Activated CD4-positive, alpha-beta memory T cell treated with anti-CD3 and anti-CD28 coated beads, Interleukin-2, amount 10 ng/mL, durations not matched to agents 7 days and 5 days (primary cell): ENCODE measurements at places on chromosomes 13 and 19. TPM values are rescaled to one million over a fixed set of nuclear protein-coding genes. Genes with fewer than 3 reads are reported as not detected.

GRCh38 chr19:39968789-39969188 is 2.2 kb upstream of the PSMC4 start:
- peaks cover 49% of the 10 kb centered on the region for H3K4me1 ChIP-seq
- no peak for DNase-seq
- H3K27ac ChIP-seq: peak overlapping the region; percentile 88
- H3K27me3 ChIP-seq: no peaks in the 10 kb centered on the region
- peaks cover 24% of the 10 kb centered on the region for H3K36me3 ChIP-seq

DNA sequence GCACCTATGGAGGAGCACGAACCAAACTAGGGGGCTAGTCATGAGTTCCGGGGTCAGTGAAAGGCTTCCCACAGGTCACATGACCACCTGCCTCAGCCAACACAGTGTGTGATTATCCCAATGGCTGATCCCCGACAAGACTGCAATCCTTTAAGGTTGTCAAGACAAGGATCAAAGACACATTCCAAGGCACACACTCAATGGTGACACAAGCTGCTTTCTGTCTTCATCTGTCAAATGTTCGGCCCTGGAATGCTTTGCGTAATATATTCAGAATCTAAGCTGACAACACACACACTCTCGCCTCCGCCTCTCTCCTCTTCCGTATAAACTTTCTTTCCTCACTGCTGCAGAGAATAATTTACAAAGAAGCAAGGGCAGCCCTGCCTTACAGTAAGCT is 11.7 kb downstream of the RANBP3 start:
- DNase-seq: no peak
- H3K27me3 ChIP-seq: no peaks in the 10 kb centered on the region
- H3K36me3 ChIP-seq: peaks cover 10% of the 10 kb centered on the region
- H3K4me1 ChIP-seq: peaks cover 70% of the 10 kb centered on the region
- no peak overlapping the region for H3K4me3 ChIP-seq

- H3K27me3 ChIP-seq: peaks cover 22% of the 10 kb centered on the region
- no peaks in the 10 kb centered on the region for H3K4me1 ChIP-seq
- DNase-seq: no peak
- H3K27ac ChIP-seq: no peak within 1 kb of the TSS
- no peak within 1 kb of the TSS for H3K4me3 ChIP-seq
- no peaks in the 10 kb centered on the region for H3K36me3 ChIP-seq
Observed at GRCh38 chr19:46296722-46297461, at the start of gene HIF3A. Gene HIF3A, plus strand, starts transcription at chr19:46297042. Its CDS starts 35 bp downstream, at chr19:46297077.

GRCh38 chr19:48962029-48962848 is 2.9 kb upstream of the FTL start:
- peak overlapping the region; percentile 61 for H3K4me3 ChIP-seq
- peaks cover 56% of the 10 kb centered on the region for H3K36me3 ChIP-seq
- peaks cover 85% of the 10 kb centered on the region for H3K4me1 ChIP-seq

DNA sequence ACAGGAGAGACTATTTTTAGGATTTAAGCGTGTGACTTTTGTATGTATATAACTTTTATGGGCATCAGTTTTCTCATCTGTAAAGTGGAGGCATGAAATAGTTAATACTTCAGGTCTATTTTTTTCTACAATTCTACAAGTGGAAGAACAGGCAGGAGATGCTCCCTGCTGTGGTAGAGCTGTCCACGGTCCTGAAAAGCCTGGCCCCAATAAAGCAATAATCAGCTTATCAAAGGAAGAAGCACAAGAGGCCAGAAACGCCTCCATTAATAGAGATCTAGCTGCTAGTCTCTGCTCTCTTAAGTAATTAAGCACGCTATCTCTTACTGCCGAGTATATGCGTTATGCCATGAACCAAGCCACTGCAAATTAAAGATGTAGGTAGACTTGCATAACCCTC is 28.0 kb upstream of the WASF3 start:
- DNase-seq: peak; percentile 34
- H3K4me3 ChIP-seq: no peak overlapping the region
- no peaks in the 10 kb centered on the region for H3K36me3 ChIP-seq
- H3K27ac ChIP-seq: no peak overlapping the region
- no peaks in the 10 kb centered on the region for H3K27me3 ChIP-seq

KLK2 gene
- total RNA-seq: not detected

RDH8 gene
- total RNA-seq: not detected

DNA sequence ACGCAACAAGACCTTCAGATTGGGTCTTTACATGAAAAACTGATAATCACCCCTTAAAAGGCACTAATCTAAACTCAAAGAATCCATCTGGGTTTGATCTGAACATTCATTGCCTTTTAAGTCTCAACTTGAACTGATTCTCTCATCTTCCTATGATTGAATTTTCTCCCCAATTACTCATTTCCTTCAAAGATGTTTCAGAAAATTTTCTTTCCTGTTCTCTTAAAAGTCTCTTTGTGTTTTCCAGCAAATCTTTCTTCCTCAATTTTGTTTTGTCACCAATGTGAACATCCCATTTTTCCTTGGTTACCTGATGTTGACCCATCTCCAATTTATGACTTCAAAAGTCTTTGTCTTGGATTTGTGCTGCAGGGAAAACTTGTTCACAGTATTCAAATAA is 234.3 kb downstream of the DACH1 start:
- no peak for DNase-seq
- no peaks in the 10 kb centered on the region for H3K4me1 ChIP-seq
- no peak overlapping the region for H3K4me3 ChIP-seq
- H3K27me3 ChIP-seq: no peaks in the 10 kb centered on the region

- peaks cover 29% of the 10 kb centered on the region for H3K4me1 ChIP-seq
- H3K4me3 ChIP-seq: no peak within 1 kb of the TSS
- H3K27ac ChIP-seq: no peak within 1 kb of the TSS
- no peak for DNase-seq
Observed at GRCh38 chr19:42442833-42443232, at the start of gene CXCL17. Gene CXCL17, minus strand, starts transcription at chr19:42442946. Its CDS starts 114 bp downstream, at chr19:42442832.

GRCh38 chr13:112957295-112957677 is 11.7 kb upstream of the MCF2L start:
- no peak overlapping the region for H3K27ac ChIP-seq
- no peaks in the 10 kb centered on the region for H3K4me1 ChIP-seq
- no peak for DNase-seq

- H3K4me1 ChIP-seq: no peaks in the 10 kb centered on the region
- no peak overlapping the region for H3K27ac ChIP-seq
- H3K4me3 ChIP-seq: no peak overlapping the region
- no peaks in the 10 kb centered on the region for H3K36me3 ChIP-seq
- H3K27me3 ChIP-seq: peaks cover 21% of the 10 kb centered on the region
Observed at GRCh38 chr13:113731192-113732175, 27.5 kb upstream of the TMEM255B start.
